Esophagus mucosa (tissue), 1 donor: ENCODE measurements at places on chromosomes 4 and X.

DNA sequence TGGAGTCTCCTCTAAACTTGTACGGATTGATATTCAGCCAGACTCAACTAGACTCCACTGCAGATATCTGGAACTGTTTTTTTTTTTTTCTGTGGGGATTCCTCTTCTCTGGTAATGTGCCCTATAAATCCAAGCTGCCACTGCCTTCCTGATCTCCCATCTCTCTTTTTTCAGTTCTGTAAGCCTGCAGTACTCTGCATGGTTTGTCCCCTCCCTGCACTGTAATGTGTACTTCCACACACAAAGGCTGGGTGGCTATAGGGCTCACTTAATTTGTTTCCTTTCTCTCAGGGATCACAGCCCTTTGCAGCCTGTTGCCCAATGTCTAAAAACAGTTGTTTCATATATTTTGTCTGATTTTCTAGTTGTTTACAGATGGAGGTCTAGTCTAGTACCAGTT lies 84.7 kb upstream of the RPA4 start:
- ATAC-seq, result no peak

DNA sequence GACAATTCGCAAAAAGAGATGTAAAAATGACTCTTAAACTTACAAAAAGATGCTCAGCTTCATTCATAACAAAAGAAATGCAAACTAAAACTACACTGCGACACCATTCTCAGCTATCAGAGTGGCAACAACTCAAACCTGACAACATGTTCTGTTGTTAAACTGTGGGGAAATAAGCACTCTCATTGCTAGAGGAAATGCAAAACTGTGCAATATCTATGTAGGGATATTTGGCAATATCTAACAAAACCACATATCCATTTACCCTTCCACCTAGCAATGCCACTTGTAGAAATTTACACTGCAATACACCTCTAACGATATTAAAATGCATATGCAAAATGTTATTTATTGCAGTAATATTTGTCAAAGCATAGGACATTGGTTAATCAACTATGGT lies 78.3 kb upstream of the EGFL6 start:
- ATAC-seq, result no peak

DNA sequence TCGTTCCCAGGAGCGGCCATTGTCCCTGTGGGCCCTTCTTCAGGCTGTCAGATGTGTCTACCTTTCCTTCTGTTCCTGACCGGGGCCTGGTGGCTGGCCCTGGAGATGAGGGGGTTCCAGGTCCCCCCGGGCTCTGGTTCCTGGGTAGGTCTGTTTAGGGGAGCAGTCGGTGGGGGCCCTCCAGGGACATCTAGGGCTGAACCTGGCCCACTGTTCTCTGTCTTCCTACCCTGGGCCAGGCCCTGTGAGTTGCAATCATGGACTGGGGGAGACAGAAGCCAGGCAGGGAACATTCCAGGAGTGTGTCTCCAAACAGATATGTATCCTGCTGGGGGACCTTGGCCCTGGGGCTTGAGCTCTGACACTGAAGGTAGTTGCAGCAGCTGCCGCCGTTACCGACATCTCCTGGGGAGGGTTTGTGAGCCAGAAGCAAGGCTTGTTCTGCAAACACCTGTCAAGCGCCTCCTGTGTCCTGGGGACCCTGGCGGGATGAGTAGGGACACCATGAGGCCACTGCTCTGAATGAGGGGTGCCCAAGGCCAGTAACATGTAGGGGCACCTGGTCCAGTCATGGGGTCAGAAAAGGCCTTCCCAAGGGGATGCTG lies 49.5 kb upstream of the ADRA2C start:
- ATAC-seq, result no peak

DNA sequence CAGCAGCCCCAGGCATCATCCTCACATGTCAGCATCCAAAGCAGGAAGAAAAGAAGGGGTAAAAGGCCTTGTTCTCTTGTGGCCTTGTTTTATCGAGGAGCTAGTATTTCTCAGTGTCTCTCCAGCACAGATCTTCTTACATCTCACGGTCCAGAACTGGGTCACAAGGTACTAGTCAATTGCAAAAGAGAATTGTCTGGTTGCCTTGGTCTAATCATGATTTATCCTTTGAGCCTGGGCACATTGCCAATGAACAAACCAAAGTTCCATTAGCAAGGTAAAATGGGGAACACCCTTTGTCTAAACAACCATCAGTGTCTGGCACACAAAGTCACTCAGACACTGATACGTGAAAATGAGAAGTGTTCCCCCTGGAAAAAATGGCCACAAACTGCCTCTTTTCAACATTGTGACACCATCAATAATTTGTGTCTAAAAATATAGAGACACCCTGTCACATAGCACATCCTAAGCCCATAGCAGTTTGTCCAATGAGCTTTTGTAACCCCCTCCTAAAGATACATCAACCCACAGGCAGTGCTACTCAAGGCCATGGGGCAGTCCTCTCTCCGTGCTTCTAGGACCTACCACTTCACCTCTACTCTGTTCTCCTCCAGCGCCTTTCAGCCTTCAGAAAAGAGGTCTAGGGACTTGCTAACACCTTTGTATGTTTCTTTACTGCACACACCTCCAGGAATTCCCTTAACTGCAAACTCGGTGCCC lies 534.4 kb downstream of the MID1IP1 start:
- ATAC-seq, result no peak

- no peak for ATAC-seq
Observed at GRCh38 chr4:113823291-113823659, 61.7 kb upstream of the CAMK2D start.

- no peak for ATAC-seq
Observed at GRCh38 chrX:24196509-24196908, 47.0 kb downstream of the ZFX start.

DNA sequence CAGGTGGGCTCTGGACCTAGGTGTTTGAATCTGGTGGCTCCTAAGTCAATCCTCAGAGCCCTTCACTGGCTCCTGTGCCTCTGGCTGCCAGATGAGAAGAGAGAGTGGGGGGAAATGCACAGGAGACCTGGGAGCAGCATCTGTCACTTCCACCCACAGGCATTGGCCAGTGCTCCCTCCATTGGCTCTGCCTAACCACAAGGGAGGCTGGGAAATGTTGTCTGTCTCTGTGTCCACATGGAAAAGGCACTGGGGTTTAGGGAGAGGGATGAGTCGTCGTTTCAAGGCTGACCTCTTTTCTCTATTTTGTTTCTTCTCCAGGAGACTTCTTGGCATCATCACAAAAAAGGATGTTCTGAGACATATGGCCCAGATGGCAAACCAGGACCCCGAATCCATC lies 76.4 kb downstream of the CLCN4 start:
- ATAC-seq, result no peak
